Femur (tissue), 1 donor: ENCODE measurements at places on chromosomes 6 and 20.
A peak's percentile ranks its signal among the peaks of the same experiment; 100 is the strongest.

GRCh38 chr6:163420289-163420614 lies 5.7 kb downstream of the QKI start:
- no peak for DNase-seq

DNA sequence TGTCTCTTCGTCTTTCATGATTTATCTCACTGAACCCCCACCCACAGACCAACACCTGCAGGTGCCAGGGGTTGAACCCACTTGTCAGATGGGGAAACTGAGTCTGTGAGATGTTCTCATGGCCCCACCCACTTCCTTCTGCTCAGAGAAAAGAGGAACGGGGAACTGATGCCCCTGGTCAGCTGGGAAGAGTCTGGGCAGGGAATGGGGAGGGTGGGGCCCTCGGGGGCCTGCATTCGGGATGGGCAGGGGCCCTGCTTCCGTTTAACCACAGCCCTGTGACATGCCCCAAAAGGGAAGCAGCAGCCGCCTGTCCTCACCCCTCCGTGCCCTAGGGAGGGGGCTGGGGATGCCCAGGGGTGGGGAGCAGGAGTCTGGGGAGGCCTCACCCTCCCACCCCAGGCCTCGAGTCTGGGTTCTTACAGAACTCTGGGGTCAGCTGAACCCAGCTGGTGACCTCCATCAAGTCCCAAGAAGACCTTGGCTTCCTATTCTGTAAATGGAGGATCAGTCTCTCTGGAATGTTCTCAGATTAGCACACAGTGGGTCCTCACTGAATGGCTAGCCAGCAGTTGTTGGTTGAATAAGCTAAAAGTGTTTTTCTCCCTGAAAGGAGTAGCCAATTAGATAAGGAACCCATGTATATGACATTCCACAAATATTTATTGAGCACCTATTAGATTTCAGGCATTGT lies 81.5 kb downstream of the CEBPB start:
- peak; percentile 44 for DNase-seq

- DNase-seq: peak; percentile 34
These were observed 27.5 kb upstream of the AGPAT4 start for GRCh38 chr6:161301338-161301737.

DNA sequence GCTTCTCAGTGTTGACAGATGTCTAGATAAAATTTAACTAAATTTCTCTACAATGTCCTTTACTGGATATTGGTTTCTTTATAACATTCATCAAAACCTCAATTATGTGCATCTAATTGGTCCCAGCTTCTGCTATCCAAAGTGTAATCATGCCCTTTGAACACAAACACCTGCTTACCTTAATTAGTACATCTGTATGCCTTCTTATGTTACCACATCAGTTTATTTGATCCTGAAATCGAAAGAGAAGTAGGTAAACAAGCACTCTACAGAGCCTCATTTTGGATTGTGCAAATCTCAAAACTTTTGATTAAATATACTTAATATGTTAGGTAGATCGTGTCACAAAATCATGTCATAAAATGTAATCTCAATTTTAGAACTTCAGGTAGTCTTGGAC lies 36.5 kb downstream of the TAB2 start:
- no peak for DNase-seq

- no peak for DNase-seq
These were observed 261.3 kb downstream of the PLCB1 start for GRCh38 chr20:8393381-8393780.

- no peak for DNase-seq
These were observed 2.2 kb downstream of the CD83 start for GRCh38 chr6:14119784-14120183.

DNA sequence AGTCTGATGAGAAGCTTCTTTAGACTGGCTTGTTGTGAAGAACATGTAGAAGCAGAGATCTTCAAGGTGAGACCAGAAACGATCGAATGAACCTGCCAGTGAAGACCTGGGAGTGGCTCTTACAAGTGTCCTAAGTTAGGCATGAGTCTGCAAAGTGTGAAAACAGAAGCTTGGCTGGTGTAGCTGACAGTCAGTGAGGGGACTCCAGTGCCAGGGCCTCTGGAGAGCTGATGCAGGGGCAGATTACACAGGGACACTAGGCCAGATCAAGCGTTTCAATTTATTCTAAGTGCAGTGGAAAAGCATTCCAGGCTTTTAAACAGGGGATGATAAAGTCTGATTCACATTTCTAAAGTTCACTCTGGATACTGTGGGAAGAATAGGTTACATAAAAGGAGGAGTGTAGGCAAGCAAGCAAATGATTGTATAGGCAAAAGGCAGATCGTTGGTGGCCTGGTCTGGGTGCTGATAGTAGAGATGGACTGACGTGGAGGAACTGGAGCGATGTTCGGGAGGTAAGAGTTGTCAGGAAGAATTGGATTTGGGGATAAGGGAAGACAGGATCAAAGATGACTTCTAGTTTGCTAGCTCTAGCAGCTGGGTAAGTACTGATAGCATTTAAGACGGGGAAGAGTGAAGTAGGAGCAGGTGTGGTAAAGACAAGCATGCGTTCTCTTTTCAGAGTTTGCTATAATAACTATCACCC lies 133.5 kb downstream of the MAN1A1 start:
- DNase-seq: no peak

- DNase-seq: no peak
These were observed 41.9 kb downstream of the TRAM2 start for GRCh38 chr6:52534966-52535390.

GRCh38 chr6:92617721-92618120 lies 801.6 kb downstream of the EPHA7 start:
- no peak for DNase-seq

GRCh38 chr20:63652192-63652980 lies 838 bp downstream of the STMN3 start:
- peak; percentile 55 for DNase-seq

DNA sequence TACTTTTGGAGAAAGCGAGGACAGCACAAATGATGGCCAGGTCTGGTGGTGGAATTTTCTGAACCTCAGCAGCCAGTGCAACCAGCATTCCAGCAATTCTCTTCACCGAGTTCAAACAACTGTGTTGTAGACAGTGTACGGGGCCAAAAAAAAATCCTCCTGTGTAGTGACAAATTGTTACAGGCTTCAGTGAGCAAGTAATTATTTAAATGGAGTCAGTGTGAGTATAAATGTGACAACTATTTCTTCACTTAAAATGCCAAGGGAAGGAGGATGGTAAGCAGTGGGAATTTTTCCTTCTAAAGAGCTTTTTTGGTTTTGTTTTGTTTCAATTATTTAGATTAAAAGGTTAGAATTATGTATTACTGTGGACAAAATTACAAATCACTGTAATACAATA lies 154.1 kb downstream of the TMEM242 start:
- DNase-seq: no peak

DNA sequence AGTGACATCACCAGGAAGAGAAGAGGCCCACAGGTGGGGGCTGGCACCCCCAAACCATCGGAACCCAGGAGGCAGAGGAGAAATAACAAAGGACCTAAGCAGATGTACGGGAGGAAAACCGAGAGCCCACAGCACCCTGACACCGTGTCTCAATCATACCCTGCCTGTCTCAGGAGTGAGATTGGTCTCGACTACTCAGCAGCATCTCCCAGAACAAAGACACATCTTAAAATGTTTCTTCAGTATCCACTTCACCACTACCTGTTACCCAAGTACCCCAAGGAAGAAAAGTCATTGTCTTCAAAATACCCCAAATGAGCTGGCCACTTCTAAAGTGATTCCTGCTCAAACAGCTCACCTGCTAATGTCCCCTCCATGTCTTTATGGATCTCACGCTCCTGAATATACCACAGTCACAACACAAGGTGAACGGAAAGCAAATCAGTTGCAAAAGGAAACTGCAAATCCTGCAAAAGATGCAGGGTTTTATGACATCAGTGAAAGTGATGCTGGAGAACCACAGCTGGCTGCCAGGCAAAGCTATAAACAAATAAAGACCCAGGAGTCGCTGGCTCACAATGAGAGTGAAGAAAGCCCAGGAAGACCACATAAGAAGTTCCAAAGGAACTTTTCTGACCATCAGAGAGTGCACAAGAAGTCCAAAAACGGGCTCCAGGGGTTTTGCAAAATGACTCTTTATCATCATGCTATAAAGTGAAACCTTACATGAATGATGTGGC lies 44.1 kb downstream of the PREX1 start:
- DNase-seq: no peak

- peak; percentile 76 for DNase-seq
These were observed 25.9 kb upstream of the GTSF1L start for GRCh38 chr20:43752561-43753301.

DNA sequence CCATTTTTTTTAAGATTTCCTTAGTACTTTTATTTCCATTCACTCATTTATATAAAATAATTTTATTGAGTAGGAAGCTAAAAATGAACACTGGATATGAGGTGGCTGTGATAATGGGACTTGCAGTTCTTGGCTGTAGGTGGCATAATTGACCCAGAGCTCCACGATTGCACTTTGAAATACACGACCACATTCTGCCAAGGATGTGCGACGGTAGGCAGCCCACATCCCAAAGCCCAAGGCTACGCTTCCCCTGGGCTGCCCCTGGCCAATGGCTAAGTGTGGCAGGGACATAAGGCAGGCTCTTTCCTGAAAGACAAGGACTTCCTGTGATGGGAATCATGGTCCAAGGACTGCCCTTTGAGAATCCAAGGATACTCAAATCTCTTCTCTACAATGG lies 43.7 kb upstream of the ADTRP start:
- DNase-seq: no peak

DNA sequence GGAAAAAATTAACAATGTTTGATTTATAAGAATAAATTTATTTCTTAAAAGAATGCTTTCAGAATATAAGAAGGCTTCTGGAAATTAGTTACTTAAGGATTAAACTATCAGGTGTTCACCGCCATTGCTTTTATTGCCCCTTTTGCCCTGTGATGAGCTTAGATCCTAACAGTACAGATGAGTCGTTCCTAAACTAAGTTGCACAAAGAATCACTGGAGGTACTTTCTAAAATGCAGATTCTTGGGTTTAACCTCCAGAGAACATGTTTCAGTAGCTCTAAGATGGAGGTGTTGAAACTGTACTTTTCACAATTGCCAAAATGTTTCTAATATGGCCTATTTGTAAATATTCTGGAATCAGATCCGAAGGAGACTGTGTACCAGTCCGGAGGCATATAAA lies 211.9 kb downstream of the GMDS start:
- DNase-seq: no peak

DNA sequence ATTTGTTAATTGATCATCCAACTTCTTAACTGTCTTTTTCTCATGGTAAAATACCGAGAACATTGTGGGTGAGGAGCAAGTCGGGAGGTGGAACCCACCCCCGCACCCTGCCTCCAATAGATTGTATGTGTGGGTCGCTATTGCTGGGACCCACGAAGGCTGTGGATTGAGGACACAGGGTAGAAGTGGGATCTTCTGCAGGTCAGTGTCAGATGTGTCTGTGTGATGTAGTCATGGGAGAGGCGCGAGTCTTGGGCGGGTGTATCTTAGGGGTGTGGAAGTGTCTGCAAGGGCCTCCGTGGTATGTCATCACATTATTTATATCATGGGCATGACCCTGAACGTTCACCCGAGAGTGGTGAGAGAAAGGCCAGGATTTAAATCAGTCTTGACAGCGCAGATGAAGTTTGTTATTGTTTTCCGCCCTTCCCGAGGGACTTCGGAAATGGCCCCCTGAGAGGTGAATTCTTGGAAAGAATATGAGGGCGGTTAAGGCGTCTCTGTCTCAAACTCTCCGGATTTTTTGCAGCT lies 472 bp upstream of the PAQR8 start:
- DNase-seq: no peak

DNA sequence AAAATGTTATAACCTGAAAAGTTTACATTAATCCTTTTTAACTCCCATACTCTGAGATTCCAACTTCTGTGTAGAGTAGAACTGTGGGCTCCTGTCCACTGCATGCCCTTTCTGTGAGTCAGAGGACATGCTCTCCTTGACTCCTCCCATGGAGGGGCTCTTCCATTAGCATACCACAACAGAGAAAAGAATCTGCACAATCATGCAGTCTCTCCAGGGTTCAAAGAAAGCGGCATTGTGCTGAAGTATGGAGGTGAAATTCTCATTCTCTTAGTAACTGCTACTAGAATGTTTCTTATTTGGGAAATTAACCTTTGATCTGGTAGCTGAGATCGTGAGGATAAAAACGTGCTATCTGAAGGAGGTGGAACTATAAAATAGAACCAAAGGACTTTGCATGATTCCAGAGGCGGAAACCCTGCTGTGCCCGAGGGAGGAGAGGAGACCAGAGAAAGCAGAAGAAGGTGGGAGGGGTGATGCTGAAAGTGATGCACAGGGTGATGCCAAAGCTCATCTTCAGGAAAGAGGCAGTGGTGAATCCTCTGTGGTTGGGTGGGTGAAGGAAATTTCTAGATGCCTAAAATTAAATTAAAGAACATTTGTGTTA lies 202.2 kb upstream of the PCSK2 start:
- DNase-seq: no peak

DNA sequence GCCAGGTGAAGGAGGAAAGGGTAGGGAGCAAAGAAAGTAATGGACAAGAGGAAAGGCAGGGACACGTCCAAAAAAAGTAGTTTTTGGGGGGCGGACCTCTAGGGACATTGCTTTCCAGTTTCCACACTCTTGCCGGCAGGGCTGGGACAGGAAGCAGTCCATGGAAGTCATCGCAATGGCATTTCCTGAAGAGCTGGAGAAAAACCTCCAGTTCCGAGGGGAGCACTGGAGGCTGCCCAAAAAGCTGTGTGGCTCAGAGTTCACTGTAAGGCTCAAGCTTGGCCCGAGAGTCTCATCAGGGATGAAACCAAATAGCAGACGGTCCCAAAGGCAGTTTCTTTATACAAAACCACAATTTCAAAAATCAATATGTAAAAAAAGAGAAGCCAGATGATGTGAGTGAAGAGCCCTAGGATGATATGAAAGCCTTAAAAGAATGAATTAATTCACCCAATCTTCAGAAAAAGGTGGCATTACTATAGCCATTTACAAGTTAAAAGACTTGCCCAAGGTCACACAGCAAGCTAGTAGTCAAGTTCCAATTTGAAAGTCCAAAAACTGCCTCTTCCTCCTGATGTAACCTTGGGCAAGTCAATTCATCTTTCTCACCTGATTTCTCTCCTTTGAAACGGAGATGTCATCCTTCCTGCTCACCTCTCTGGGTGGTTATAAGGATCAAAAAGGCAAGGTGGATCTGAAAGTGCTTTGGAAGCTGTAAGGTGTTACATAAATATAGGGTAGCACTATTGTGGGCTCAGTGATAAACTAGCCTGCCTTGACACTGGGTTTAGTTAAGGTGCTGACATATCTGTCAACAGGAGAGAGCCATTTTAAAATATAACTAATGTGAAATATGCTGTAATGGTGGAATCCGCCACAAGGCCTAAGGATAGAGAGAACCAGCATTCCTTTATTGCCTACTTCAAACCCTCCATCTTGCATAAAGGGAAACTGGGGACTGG lies 9.1 kb downstream of the BCL2L1 start:
- DNase-seq: peak; percentile 86

GRCh38 chr6:26401389-26401986 lies 587 bp upstream of the BTN3A1 start:
- DNase-seq: no peak

DNA sequence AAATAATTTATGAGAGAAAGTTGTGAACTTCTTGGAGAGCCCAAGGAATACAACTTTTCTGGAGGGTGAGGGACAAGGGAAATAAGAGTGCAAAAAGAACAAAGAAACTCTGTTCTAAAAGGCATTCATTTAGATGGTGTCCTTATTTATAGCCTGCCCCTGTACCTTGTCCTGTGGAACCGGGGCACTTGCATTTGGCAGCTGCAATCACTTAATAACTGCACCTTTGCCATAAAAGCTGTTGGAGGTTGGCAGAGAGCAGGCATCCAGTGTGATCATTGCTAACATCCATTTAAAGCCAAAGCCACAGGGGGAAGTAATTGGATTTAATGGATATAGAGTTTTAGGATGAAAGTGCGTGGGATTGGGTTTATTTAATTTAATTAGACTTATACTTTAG lies 50.8 kb upstream of the SGK1 start:
- no peak for DNase-seq
